NCI-H526 (cell line): ENCODE measurements at places on chromosomes 2 and 18.

- DNase-seq = no peak
Measured at GRCh38 chr2:46812361-46813019, 103.1 kb downstream of the MCFD2 start.

DNA sequence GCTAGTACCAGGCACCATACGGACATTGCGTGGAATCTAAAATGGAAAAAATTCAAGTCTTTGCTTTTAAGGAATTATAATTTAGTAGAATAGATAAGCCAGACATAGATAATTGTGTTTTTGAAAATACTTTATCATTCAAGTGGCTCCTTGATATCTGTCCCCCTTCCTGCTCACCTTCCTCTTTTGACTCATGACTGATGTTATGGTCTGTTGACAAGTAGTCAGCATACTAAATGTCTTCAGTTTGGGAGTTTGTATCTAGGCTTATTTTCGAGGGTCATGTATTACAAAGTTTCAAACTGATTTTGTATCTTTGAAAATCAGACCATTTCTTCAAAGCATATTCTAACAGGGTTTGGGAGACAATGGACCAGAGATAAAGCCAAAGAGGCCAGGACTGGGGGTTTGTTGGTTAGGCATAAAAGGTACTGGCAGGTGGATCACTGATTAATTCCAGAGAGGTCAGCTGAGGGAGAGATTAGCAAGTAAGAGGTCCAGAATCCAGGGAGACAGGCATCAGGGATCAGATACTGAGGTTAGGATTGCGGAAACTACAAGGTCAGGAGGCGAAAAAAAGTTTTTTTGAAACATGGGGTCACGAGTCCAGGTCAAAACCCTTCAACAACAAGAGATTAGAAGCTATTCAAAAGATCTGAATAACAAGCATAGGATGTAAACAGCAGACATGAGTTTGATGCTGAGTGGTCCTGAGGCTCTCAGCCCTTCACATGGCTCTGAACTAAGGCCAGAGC is 31.5 kb upstream of the KLHL14 start:
- peak; percentile 35 for DNase-seq

DNA sequence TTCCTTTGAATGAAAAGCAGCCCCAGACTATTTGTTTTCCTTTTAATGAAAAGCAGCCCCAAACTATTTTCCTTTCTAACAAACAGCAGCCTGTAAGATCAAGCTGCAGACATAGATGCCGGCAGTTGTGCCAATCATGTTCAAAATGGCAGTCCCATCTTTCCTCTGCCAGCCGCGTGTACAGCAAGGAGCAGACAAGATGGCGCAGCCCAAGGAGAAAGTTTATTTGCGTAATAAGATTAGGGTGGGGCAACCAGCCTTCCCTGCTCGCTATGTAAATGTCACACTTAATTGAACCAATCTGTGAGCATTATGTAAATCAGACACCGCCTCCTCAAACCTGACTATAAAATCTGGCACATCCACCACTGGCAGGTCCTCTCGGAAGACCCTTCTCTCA is 226.0 kb downstream of the TGIF1 start:
- no peak for DNase-seq

- DNase-seq = no peak
Measured at GRCh38 chr2:194564422-194564821, 1092.6 kb upstream of the SLC39A10 start.

GRCh38 chr2:39625927-39626270 is 39.8 kb upstream of the TMEM178A start:
- no peak for DNase-seq

DNA sequence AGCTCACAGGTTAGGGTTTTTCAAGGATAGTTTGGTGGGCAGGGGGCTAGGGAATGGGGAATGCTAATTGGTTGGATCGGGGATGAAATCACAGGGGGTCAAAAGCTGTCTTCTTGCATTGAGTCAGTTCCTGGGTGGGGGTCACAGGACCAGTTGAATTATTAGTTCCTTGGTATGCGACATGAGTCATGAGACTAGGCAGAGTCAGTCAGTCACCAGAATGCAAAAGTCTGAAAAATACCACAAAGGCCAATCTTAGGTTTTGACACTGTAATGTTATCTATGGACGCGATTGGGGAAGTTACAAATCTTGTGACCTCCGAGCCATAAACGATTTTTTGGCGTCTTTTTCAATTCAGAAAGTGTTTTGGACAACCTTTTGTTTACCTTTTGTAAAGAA is 101.2 kb downstream of the ZNF519 start:
- no peak for DNase-seq

GRCh38 chr18:59941331-59941730 is 41.5 kb downstream of the PMAIP1 start:
- no peak for DNase-seq

GRCh38 chr2:240787521-240788472 is 32.2 kb downstream of the KIF1A start:
- no peak for DNase-seq

- DNase-seq = no peak
Measured at GRCh38 chr18:61261870-61262269, 71.4 kb upstream of the CDH20 start.

GRCh38 chr2:18719978-18720775 is 130.8 kb upstream of the NT5C1B start:
- DNase-seq = no peak

DNA sequence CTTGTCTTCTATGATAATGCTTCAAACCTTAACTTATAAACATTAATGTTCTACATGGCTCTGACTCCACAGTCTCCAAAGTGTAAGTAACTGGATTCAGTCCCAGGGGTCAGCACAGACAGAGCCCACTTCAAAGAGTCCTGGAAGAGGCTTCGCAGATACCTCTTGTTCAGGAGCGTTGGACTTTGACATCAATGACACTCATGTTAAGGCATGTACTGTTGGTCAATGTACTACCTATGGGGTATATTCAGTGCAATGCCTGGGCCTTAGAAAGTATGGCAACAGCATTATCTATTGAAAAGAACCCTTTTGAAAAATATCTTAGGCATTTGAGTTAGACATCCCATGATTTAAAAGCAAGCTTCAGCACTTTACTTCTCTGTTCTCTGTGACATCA is 143.1 kb downstream of the GRB14 start:
- DNase-seq = no peak

DNA sequence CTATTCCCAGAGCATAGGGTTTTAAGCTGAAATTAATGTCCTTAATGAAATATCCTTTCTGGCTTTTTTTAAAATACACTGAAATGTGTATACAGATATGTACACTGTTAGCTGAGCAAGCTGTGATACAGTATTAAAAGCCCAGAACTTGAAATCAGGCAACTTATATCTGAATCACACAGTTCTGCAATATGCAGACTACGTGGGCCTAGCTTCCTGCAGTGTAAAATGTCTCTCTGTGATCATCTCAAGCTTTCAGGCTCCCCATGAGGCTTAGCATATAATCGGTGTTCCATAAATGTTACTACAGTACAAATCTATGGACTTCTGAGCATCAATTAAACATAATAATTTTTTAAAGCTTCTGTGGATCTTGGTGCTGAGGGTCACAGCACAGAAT is 8.2 kb downstream of the FBXO15 start:
- DNase-seq = no peak
